IPS-NIHi11 (cell line): ENCODE measurements at places on chromosomes 1 and 21.

DNA sequence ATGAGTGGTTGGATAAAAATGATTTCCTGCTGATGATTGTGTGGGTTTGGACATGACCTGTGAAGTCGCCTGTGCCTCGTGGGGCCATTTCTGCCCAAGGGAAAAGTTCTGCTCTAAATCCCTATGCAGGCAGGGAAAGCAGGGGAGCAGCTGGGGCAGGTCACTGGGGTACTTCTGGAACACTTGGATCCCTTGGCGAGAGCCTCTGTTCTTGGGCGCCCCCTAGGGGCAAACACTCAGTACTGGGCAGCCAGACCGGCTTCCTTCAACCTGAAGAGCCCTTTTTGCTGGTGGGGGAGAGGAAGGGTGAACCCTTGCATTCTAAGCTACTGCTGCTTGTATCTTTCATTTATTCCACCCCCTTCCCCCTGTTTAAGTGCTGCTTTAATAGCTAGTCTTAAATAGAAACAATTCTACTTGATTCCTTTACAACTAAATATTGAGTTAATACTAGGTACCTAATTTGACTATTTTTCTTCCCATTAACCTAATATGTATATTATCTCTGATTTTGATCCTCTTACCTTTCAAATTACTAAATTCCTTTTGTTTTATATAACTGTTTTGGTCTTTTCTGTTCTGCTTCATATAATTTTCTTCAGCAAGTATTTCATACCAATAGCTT lies 5.1 kb upstream of the CLEC20A start:
- DNase-seq, result peak; percentile 89

GRCh38 chr1:206497774-206498173 lies 9.6 kb upstream of the RASSF5 start:
- DNase-seq, result no peak

- DNase-seq, result no peak
Measured at GRCh38 chr1:236002025-236002390, 62.9 kb downstream of the NID1 start.

DNA sequence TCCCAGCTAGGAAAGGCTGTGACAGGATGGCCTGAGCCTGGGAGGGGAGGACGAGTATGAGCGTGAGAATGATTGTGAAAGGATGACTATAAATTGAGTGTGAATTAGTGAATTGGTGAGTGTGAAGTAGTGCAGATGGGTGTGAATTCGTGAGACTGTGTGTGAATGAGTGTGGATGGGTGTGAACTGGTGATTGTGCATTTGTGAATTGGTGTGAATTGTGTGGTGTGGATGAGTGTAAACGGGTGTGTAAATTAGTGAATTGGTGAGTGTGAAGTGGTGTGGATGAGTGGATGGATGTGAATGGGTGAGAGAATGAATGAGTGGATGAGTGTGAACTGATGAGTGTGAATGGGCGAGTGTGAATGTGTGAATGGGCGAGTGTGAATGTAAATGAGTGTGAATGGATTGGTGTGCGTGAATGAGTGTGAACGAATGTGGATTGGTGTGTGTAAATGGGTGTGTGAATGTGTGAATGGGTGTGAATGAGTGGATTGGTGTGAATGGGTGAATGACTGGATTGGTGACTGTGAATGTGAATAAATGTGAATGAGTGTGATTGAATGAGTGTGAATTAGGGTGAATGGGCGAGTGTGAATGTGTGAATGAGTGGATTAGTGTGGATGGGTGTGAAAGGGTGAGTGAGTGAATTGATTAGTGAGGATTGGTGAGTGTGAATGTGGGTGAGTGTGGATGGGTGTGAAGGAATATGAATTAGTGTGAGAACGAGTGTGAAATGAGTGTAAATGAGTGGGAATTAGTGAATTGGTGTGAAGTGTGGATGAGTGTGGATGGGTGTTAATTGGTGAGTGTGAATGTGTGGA lies 7.7 kb upstream of the MXRA8 start:
- DNase-seq, result no peak

DNA sequence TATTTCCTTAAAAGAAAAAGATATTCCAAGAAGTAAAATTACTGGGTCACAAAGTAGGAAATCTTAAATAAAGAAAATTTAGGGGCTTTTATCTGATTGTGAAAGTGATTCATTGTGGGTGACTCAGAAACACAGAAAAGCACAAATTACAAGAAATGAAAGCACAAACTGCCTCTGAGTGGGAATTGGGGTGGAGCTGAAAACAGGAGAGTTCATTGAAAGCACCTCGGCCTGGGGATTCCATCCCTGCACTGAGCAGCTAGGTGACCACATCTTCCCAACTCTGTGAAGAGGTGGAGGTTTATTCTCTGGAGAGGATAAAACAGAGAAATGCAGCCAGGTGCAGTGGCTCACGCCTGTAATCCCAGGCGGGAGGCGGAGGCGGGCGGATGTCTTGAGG lies 7.4 kb downstream of the GJA4 start:
- DNase-seq, result no peak
